Hepatocyte (in vitro differentiated cells): ENCODE measurements at places on chromosomes 7 and 10. TPM values are rescaled to one million over a fixed set of nuclear protein-coding genes. Genes with fewer than 3 reads are reported as not detected.

Gene FGF8
- polyA plus RNA-seq = not detected in 2 replicates

Gene CNPY1
- not detected in 2 replicates for polyA plus RNA-seq

Gene CUEDC2
- 77.9 and 79.9 TPM in 2 replicates for polyA plus RNA-seq

Gene KCNMA1
- polyA plus RNA-seq = 69.1 and 73.3 TPM in 2 replicates

Gene ABCA13
- polyA plus RNA-seq = 0.57 and 0.58 TPM in 2 replicates

Gene OR2A5
- 0.09 and 0.10 TPM in 2 replicates for polyA plus RNA-seq

Gene LEP
- not detected in 2 replicates for polyA plus RNA-seq

Gene BAIAP2L1
- 25.4 and 33.7 TPM in 2 replicates for polyA plus RNA-seq

Gene TMEM236
- polyA plus RNA-seq = 0.08 and 0.51 TPM in 2 replicates

Gene PRSS37
- 0.13 TPM in 1 of 2 replicates, not detected in the other for polyA plus RNA-seq

Gene GJD4
- not detected in 2 replicates for polyA plus RNA-seq

Gene MRLN
- not detected in 2 replicates for polyA plus RNA-seq

Gene TAF3
- polyA plus RNA-seq = 6.4 and 7.7 TPM in 2 replicates

Gene IFIT5
- 6.5 and 7.3 TPM in 2 replicates for polyA plus RNA-seq

Gene ABCC2
- 27.4 and 29.7 TPM in 2 replicates for polyA plus RNA-seq

Gene UTF1
- polyA plus RNA-seq = not detected in 2 replicates

Gene VSTM4
- polyA plus RNA-seq = 8.5 and 9.0 TPM in 2 replicates

Gene TRPV5
- not detected in 2 replicates for polyA plus RNA-seq
